ENCODE measurements at places on chromosomes 2 and 18.

- no peak for DNase-seq
Observed at GRCh38 chr18:41790687-41791086, 164.3 kb upstream of the PIK3C3 start.

GRCh38 chr18:57575542-57575941 is 11.0 kb downstream of the FECH start:
- DNase-seq: no peak

GRCh38 chr18:54223568-54224241 is 764 bp downstream of the MBD2 start:
- peak; percentile 95 for DNase-seq

DNA sequence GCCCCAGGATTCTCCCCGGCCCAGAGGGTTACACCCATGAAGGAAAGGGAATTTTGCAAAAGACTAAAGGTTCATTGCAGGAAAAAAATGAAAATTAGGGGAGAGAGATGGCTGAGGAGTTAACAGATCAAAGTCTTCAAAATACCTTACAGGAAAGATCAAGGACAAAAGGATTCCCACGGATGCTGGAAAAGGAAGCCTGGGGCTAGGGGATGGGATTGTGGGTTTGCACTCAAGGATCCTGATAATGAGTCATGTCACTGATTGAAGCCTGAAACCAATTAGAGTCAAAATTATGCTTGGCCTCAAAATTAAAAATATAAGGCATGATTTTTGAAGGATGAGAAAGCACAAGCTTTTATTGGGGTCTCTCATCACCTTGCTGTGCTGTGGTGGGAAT is 32.6 kb upstream of the COPS8 start:
- DNase-seq: peak; percentile 22

- DNase-seq: peak; percentile 56
Observed at GRCh38 chr2:207126724-207127308, 38.9 kb downstream of the KLF7 start.

DNA sequence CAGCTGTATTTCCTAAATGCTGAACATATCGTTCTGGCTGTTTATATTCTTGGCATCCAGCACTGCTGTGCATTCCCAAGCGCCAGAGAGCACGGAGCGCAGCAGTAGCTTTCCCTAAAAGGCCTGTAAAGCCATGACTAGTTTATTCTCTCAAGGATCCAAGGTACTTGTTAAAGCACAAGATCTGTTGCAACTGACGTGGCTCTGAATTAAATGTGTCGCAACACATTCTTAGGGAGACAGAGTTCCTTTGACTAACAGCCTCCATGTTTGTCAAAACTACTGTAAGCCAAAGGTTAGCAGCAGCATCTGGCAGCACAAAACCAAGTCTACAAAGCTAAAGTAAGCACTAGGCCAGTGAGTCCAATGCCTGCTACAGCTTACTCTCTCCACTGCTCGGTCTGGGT is 188.6 kb upstream of the FN1 start:
- DNase-seq: peak; percentile 95

DNA sequence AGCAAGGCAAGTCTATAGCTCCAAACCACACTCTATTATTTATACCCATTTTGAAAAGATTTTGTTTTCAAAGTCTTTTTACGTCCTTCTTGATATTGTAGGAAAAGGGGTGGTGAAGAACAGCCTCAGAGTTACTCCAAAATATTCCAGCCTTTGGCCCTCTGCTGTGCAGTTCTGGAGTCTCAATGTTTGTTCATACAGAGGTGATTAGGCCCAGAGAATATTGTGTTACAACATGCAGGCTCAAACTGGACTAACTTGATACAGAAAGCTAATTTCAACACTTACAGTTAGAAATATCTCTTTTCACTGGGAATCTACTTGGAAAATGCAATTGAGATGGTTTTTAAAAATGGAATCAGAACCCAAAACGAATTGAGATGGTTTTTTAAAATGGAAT is 40.4 kb upstream of the SLC25A52 start:
- no peak for DNase-seq

DNA sequence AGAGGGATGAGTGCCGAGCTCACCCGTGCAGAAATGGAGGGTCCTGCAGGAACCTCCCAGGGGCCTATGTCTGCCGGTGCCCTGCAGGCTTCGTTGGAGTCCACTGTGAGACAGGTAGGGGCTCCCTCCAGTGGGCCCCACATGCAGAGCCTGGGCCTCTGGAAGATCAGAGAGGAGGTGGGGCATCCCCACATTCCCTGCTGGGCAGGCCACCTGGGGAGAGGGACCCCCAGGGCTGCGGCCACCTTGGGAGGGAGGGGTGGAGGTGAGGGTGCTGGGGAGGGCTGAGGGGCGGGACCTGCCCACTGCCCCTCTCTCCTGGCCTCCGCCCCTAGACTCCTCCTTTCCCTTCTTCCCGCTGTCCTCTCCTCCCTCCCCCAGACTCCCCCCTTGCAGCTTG is 38.5 kb downstream of the MTERF4 start:
- no peak for DNase-seq

- peak; percentile 5 for DNase-seq
Observed at GRCh38 chr2:10493634-10494281, 45.6 kb upstream of the ODC1 start.

DNA sequence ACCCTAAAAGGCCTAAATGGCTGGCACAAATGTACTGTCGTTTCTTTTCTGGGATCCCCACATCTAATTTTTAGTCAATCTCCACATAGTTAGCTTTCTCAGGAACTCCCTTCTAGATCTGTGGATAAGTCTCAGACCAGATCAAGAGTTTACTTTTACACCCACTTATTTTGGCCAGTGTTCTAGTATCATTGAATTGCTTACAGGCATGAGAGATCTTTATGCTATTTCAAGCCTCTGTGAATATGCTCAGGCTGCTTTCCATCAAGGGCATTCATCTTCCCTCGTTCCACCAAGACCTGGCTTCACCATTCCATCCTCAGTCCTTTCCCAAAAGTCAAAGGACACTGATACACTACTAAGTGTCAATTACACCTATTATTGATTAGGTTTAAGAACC is 27.8 kb upstream of the SCN1A start:
- no peak for DNase-seq

DNA sequence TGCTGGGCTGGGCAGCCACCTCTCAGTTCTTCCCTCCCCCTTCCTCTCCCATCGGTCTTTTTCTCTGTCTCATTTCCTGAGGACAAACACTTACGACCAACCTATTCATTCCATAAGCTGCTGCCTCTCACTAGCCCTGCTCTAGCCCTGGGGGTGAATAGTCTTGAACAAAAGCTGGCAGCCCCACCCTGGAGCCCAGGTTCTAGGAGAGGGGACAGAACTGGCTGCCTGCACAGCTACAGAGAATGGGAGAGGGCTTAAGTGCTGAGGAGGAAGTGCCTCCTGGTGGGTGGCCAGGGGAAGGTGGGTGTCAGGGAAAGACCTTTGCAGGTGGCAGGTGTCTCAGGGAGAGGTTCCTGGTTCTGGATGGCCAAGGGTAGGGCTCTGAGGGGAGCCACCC is 22.8 kb downstream of the ANO7 start:
- no peak for DNase-seq

DNA sequence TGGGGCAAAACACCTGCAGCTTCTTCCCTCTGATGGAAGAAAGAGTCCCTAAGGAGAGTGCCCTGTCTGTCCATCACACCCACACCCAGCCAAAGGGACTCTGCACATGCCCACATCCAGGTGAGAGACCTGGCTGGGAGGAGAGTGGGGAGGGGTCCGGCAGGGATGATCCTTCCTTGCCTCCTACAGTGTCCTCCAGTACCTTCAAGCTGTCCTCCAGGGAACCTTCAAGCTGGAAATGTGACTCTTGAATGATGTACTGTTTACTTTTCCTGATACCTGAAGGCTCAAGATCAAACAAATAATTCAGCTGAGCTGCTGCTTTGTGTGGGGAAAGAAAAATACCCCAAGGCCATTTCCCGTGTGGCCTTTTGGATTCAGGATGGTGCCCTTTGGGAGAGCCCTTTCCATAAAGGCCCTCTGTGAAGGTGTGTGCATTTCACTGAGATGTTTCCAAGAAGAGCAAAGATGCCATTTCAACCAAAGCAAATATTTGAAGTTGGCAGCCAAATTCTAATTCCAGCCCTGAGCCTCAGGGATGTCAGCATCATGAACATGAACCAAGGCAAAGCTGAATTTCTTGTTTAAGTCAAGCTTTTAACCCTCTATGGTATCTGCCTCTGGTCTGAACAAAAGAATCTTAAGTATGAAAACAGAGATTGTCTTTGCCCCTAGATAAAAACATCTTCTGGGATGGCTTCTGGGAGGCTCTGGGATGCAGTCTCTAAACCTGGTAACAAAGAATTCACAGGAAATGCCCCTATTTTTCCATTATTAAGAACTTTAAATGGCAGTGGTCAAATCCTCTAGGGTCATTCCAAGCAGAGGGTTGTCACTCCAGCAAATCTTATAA is 11.1 kb downstream of the EVA1A start:
- DNase-seq: no peak

GRCh38 chr2:206713746-206714145 is 4.5 kb downstream of the DYTN start:
- DNase-seq: no peak

- peak; percentile 59 for DNase-seq
Observed at GRCh38 chr2:60213865-60214625, 339.4 kb downstream of the BCL11A start.

DNA sequence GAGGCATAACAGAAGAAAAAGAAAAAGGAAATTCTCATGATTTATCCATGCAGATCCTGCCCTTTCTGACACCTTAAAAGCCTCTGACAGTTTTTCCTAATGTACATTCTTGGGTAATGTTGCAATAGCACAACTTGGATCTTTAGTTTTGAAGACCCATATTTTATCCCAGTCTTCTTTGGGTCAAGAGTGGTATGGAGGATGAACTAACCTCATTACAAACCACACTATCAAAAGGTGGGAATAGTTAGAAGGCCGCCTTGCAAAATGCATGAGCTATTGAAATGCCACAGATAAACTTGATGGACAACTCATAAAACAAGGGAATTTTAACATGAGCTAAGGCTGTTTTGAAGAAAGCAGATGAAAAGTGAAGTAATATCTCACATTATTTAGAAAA is 1479.8 kb upstream of the ACVR2A start:
- peak; percentile 8 for DNase-seq

DNA sequence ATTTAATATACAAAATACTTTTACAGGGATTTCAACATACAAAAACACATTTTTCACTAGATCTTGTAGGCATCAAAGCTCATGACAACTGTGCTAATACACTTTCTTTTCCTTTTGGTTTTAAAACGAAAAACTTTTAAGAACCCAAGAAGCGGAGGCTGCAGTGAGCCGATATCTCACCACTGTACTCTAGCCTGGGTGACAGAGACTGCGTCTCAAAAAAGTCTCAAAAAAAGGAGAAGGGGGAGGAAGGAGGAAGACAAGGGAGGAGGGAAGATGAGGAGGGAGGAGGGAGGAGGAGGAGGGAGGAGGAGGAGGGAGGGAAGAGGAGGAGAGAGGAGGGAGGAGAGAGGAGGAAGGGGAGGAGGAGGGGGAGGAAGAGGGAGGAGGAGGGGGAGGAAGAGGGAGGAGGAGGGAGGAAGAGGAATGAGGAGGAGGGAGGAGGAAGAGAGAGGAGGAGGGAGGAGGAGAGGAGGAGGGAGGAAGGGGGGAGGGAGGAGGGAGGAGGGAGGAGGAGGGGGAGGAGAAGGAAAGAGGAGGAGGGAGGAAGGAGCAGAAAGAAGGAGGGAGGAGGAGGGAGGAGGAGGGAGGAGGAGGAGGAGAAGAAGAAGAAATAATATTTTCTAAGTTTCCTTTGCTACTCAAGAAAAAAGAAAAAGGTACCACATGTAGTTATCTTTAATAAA is 13.8 kb downstream of the ROCK2 start:
- peak; percentile 7 for DNase-seq

DNA sequence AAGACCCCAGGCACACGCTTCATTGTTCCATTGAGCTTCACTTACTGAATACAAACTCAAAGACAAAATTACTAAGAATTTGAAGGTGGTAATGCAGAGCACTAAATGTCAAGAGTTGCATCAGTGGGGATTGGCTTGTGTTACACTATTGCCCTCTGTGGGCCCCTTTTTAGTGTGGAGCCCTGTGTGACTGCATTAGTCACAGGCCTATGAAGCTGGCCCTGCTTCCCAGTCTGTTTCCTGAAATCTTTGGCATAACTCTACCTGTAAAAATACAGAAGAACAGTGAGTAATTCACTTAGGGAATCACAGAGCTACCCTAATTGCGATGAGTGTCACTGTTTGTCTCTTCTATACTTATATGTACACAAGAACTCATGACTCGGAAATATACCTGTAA is 40.0 kb upstream of the STPG4 start:
- DNase-seq: peak; percentile 59

DNA sequence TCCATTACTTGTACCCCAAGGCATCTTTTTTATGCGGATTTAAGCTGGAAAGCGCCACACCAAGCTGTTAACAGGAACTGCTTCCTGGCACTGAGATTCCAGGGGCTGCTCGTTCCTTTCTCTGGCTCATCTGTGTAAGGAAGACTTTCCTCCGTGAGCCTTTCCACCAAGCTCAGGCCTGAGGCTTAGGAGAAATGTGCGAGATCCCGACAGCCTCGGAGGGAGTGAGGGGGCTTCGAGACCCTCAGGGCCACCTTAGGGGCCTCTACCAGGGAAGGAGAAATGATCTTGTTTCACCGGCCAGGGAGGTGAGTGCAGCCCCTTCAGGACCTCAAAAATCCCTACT is 17.1 kb downstream of the B3GNT7 start:
- DNase-seq: no peak

DNA sequence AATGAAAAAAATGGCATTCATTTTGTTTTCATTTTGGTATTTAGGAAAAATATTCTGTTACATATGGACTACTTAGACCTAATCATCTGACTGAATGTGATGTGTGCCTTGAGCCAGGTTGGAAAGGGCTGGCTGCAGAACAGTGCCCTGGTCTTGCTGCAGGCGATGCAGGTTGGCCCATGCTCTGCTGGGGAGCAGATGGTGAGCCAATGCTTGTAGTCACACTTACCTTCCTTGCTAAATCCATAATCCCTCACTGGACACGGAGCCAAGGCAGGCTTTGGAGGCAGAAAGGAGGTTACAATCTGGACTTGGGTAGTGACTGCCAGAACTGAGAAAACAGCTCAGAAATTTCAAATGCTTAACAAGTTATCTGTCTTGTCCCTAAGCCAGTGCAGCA is 228.7 kb downstream of the ARHGAP15 start:
- no peak for DNase-seq

All from fibroblast of skin of abdomen (primary cell).